ENCODE measurements at places on chromosomes 3 and 15. TPM values are rescaled to one million over a fixed set of nuclear protein-coding genes. Genes with fewer than 3 reads are reported as not detected.

SEMA6D gene
- not detected for total RNA-seq

KIF15 gene
- total RNA-seq, result 1.4 TPM

HACD2 gene
- total RNA-seq, result 30.7 TPM

DNA sequence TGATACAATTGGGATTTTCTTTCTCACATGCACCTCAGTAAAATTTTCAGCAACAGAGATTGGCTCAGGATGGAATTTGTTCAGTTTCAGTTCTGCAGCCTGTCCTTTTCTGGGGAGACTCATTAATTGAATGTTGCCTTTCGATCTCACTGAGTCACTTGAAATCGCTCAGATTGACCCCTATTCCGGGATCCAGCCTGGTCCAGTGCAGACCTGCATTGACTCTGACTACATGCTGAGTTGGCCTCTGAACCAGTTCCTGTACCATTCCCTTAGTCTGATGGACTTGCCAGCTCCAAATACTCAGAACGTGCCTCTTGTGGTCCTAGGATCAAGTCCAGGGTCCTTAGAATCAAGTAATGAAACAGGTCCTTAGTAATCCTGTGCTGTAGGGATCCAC is 9.4 kb downstream of the IGF1R start:
- no peak overlapping the region for H3K27ac ChIP-seq
- no peak for DNase-seq
- H3K36me3 ChIP-seq, result no peaks in the 10 kb centered on the region
- H3K4me3 ChIP-seq, result no peak overlapping the region

SAMMSON gene
- total RNA-seq, result not detected

GDPGP1 gene
- total RNA-seq, result 10.4 TPM

All from B cell (primary cell).